ENCODE measurements at places on chromosomes 2 and 18.

GRCh38 chr18:74679006-74679678 lies 81.5 kb downstream of the ZNF407 start:
- DNase-seq, result no peak

DNA sequence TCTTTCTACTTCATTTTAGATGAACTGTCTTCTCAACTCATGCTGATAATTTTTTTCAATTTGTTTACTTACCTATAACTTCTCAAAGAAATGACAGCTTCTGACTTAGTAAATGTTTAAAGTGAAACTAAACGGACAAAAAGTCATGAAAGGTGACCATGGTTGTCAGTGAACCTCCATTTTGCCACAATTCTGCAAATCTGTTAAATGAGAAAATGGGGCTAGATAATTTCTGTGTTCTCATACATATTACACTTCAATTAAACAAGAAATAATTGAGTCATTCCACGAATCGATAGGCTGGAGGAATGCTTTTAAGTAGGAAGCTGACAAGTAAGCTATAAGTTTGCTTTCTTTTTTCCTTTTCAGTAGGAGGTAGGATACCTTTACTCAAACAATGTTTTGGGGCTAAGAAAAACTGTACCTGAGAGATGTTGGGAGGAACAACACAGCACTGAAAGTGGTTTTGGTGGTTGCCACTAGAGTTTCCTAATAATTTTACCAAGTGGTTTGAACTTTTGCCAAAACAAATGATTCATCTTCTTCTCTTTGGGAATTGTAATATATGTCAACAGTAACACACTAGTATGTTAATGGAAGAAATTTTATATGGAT lies 17.1 kb downstream of the DYNAP start:
- no peak for DNase-seq

GRCh38 chr18:963276-963675 lies 58.6 kb downstream of the ADCYAP1 start:
- DNase-seq, result no peak

DNA sequence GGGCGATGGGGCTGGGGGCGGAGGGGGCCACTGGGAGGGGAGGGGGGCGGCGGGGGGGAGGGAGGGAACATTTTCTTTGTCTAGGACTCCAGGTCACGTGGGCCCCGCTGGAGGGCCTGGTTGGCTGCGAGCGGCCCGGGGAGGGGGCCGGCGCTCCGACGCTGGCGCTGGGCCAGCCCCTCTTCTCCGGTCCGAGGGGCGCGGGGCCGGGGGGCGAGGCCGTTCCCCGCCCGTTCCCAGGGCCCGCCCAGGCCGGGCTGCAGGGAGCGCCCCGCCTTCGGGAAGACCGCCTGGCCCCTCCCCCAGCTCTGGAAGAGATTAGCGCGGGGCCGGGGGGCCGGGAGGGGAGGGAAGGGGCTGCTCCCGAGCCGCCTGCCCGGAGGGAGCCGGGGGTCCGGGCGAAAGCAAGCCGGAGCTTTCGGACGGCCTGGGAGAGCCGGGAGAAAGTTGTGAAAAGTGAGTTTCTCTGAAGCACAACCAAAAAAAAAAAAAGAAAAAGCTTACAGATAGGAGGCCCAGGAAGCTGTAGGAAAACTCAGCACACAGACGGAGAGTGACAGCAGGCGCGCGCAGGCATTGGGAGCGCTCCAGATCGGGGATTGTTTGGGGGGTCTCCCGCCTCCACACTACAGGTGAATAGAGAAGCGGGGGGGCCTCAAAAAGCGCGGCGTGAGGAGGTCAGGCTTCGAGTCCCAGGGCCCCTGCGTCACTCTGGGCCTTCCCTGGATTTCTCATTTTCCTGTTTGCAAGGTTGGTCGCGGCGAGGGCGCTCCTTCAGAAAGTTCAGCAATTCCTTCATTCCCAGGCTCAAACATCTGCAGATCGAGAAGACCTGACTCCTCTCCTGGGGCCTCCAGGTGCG lies 84.1 kb upstream of the POMC start:
- peak; percentile 67 for DNase-seq
